SK-N-SH treated with all-trans-retinoic acid at 6 μM for 48 hours (cell line): ENCODE measurements at places on chromosomes 5 and 9.

GRCh38 chr5:154557548-154557947 lies 79.5 kb upstream of the HAND1 start:
- no peak for ATAC-seq

DNA sequence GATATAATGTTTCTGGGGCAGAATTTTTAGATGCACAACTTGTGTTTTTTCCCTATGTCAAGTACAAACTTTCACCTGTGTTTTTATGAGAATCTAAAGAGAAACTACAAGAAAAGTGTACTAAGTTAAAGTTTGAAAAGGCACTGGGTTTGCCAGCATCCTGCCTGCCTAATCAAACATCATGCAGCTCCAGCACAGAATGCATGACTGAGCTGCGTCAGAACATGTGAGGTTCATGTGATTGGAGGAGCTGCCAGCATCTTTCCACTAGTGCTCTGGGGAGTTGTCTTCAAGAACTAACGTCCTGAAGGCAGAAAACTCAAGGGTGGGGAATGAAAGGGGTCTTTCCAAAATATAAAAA lies 46.1 kb upstream of the RIC1 start:
- ATAC-seq, result peak; percentile 79

DNA sequence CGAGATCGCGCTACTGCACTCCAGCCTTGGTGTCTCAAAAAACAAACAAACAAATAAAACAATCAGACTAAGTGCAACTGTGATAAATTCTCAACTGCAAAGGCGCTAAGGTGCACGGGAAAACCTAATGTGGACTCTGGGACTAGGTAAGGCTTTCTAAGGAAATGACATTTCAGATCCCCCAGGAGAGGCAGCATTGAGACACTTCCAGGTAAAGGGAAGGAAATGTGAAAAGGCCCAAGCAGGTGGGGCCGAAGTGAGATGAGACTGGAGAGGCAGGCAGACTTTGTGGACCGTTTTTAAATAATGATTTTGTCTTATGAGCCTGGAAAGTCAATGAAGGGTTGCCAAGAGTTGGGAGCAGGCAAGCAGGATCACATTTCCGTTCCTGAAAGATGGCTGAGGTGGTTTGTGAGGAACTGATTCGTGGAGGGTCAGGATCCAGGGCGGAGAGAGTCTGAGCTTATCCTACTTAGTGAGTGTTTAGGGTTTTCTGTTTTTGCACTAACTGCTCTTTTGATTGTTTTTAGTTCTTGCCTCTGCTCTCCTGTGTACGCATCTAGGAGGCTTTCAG lies 2.0 kb upstream of the APBA1 start:
- ATAC-seq, result no peak

GRCh38 chr5:154473581-154474283 lies 4.3 kb downstream of the HAND1 start:
- no peak for ATAC-seq

DNA sequence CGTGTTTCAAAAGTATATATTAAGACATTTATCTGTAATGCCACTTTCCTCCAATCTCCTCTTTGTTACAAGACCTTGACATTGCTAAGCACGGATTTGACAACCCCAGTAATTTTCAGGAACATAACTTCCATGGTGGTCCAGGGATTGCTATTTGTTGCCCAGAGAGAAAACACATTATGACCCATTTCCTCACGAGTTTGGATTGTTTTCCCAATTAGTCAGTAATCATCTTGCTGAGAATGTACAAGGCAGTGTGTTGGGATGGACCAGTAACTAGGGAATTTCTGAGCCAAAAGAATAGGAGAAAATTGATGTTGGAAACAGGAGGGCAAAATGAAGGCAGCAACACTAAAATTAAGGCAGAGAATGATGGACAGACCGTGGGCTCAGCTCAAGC lies 574.1 kb downstream of the EBF1 start:
- no peak for ATAC-seq

- no peak for ATAC-seq
Observed at GRCh38 chr5:146378986-146379385, 40.3 kb downstream of the POU4F3 start.

GRCh38 chr9:136643596-136644342 lies 18.9 kb upstream of the EGFL7 start:
- no peak for ATAC-seq

DNA sequence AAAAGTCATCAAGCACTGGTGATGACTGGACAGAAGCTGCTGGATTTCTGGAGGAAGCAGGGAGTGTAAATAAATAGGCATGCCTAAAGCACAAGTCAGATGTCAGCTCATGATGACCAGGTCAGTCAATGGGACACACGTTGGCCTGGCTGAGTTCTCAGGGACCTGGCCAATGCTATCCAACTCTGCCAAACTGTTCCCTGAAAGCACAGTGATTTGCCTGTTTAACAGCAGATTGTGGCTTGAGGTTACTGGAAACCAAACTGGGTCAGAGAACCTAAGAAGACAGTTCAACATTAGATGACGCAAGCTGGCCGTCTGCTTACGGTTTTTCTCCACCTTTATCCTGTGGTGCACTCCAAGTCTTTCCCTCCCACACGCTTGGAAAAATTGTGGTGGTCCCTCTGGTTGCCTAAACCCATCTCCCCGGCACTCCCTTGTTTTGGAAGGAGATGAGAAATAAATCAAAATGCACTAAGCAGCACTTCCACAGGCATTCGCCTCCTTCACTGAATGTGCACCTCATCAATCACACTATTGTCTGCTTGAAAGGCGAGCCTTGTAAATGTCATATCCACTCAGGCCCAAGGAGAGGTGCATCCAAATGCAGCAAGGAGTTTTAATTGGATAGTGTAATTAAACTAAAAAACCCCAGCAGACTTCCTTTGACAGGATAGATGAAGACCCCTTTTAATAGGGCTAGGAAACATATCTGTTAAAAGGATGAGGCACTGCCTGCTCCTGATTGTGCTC lies 199.4 kb downstream of the GAPVD1 start:
- ATAC-seq, result no peak

- ATAC-seq, result no peak
Observed at GRCh38 chr5:8740595-8740994, 805.3 kb downstream of the SEMA5A start.

GRCh38 chr5:143776951-143777350 lies 35.0 kb upstream of the HMHB1 start:
- ATAC-seq, result no peak

DNA sequence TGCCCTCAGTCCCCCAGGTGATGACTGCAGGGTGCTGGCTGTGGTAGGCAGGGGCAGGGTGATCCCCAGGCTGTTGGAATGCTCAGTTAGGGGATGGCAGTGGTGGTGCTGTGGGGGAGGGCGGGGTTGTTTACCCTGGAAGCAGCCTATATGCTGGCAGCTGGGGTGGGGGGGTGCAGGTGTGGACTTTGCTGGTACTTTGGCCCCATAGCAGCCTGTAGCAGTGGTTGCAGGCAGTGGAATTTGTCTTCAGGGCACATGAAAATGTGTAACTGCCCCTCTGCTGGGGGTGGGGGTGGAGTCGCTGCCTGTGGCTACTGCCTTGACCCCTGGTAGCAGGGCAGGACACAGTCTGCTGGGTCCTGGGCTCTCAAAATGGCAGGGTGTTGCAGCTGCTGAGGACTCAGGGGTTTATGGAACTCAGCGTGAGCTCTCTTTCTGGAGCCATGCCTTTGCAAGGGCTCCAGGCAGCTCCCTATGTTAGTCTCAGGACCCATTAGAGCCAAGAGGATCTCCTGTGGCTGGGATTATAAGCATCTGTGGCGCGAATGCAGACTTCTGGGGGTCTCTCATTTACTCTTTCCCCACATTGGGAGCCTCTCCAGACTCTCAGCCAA lies 65.0 kb downstream of the RMI1 start:
- ATAC-seq, result no peak

DNA sequence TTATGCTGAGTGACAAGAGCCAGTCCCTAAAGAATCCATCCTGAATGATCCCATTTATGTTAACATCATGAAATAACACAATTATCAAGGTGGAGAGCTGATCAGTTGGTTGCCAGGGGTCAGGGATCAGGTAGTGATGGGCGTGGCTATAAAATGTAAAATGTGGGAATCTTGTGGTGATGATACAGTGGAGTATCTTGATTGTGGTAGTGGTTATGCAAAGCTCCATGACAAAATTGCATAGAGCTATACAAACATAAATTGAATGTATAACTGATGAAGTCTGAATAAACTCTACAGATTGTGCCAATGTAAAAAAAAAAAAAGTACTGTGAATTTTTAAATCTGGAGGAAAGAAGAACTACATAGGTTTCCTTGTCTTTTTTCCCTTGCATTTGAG lies 104.6 kb upstream of the SPATA31C2 start:
- ATAC-seq, result no peak

DNA sequence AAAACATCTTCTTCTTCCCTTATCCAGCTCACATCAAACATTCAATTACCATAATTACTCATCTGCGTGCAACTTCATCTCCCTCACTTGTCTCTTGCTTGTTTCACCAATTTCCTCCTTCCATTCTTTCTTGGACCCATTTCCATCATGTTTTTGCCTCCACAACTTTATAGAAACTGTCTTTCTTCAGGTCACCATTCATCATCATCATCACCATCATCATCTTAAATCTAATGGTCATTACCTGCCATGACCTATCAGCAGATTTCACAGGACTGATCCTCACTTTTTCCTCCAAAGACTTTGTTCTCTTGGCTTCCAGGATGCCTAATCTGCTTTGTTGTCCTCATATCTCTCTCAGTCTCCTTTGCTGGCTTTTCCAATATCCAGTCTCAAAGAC lies 495.6 kb downstream of the DNAH5 start:
- ATAC-seq, result no peak

- no peak for ATAC-seq
Observed at GRCh38 chr5:9582406-9582805, 36.5 kb upstream of the SEMA5A start.
